Small intestine (tissue), 16 donors: ENCODE measurements at places on chromosomes 11 and 22. TPM values are rescaled to one million over a fixed set of nuclear protein-coding genes. Genes with fewer than 3 reads are reported as not detected.

The BAIAP2L2 gene
- polyA plus RNA-seq: 484 TPM

The VPS51 gene
- polyA plus RNA-seq: 159 TPM

The KCNJ5 gene
- 0.54 TPM for polyA plus RNA-seq

GRCh38 chr11:94727819-94728218, 40.3 kb upstream of the AMOTL1 start:
- H3K4me1 ChIP-seq: no peaks in the 10 kb centered on the region
- H3K27ac ChIP-seq: no peak overlapping the region
- no peaks in the 10 kb centered on the region for H3K36me3 ChIP-seq
- no peak overlapping the region for H3K4me3 ChIP-seq
- H3K27me3 ChIP-seq: no peaks in the 10 kb centered on the region

DNA sequence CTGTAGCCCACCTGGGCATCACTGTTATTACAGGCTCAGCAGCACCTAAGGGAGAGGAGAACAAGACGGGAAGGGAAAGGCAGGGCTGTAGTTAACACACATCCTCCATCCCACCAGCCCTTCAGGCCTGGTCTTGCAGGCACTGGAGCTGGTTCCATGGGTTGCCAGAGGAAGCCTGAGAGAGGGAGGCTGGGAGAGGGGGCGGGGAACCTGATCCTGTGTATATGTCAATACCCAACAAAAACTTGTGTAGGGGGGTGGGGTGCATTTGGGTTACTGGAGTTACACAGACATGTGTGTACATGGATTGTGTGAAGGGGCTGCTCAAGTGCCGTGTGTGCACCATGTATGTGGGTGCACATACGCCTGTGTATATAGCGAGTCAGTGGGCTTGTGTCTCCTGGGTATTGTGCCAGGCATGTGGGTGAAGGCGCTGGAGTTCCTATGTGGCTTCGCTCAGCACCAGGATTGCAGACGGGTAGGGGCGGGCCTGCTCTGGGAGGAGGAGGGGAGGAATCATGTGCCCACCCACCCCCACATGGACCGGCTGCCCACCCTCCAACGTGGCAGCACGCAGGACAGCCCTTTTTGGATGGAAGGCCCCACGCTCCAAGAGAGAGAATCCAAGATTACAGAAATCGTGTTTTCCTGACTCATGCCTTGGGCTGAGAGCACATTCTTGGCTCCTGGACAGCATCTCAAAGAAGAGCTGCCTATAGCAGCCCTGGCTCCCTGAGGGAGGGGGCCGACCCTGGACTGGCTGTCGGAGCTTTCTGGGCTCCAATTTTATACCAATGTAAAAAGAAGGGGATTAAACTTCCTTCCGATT, 4.2 kb upstream of the SERPINH1 start:
- no peaks in the 10 kb centered on the region for H3K4me1 ChIP-seq
- H3K27ac ChIP-seq: peak overlapping the region; percentile 68
- H3K36me3 ChIP-seq: no peaks in the 10 kb centered on the region
- DNase-seq: no peak
- no peaks in the 10 kb centered on the region for H3K27me3 ChIP-seq
- H3K4me3 ChIP-seq: no peak overlapping the region

DNA sequence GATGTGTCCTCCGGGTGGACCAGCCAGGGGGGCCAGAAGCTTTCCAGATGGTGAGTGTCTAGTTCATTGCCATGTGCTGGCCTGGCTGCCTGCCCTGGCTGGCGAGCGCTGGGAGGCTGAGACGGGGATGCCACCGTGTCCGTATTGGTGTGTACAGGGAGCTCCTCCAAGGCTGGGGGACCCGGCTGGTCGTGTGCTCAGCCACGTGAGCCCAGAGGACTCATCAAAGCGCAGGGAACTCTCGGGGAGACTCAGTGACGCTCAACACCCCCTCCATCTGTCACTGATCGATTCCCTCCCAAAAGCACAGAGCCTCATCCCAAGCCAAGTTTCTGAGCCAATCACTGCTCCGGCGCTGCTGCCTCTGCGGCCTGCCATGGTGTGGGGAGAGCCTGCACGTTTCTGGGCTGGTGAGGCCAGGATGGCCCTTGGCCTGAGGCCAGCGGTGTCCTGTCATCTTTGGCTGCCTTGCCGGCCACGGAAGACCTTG, 423.7 kb downstream of the SHANK2 start:
- H3K27me3 ChIP-seq: no peaks in the 10 kb centered on the region
- no peak overlapping the region for H3K4me3 ChIP-seq
- no peaks in the 10 kb centered on the region for H3K36me3 ChIP-seq
- no peaks in the 10 kb centered on the region for H3K4me1 ChIP-seq

The IL17REL gene
- polyA plus RNA-seq: 0.65 TPM

The MS4A15 gene
- 7.6 TPM for polyA plus RNA-seq

GRCh38 chr11:88632163-88632562, 294.6 kb upstream of the CTSC start:
- H3K4me1 ChIP-seq: no peaks in the 10 kb centered on the region
- H3K36me3 ChIP-seq: no peaks in the 10 kb centered on the region
- no peaks in the 10 kb centered on the region for H3K27me3 ChIP-seq
- H3K4me3 ChIP-seq: no peak overlapping the region
- DNase-seq: no peak

- H3K36me3 ChIP-seq: no peaks in the 10 kb centered on the region
- DNase-seq: no peak
- H3K27me3 ChIP-seq: no peaks in the 10 kb centered on the region
- no peaks in the 10 kb centered on the region for H3K4me1 ChIP-seq
- peak overlapping the region; percentile 34 for H3K27ac ChIP-seq
These were observed 31.9 kb downstream of the FLI1 start for GRCh38 chr11:128725630-128726319.

DNA sequence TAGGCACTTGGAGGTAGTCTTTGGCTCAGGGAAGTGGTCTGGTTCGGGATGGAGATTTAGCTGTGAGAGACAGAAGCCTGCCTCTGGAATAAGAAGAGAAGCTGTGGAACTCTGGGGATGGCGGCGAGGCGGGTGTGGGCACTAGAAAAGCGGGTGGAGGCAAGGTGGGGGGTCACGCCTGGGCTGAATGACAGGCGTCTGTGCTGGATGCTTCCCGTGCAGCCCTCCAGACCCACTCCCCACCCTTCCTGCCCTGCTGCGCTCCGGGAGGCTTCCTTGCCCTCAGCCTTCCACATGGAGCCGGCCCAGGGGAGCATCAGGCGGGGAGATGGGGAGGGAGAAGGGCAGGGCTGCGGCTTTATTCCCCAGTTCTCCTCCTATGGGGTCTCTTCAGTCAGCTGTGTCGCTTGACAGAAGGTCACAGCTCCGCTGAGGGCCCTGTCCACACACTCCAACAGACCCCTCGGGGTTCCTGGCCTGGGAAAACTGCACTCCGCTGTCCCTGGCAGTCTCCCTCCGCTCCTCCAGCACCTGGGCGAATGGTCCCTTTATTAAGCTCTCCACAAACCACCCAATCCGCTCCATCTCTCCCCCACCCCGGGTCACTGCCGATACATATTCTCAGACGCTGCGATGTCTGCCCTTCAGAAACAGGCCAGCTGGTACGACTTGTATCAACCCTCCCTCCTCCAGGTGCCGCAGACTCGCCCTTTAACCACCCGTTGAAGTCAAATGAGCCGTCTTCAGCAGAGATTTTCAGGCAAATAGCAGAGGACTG, 6.2 kb downstream of the DNAJB13 start:
- DNase-seq: no peak
- no peaks in the 10 kb centered on the region for H3K4me1 ChIP-seq
- H3K27ac ChIP-seq: no peak overlapping the region
- no peaks in the 10 kb centered on the region for H3K27me3 ChIP-seq

GRCh38 chr11:27055065-27055682, 14.6 kb downstream of the BBOX1 start:
- no peak overlapping the region for H3K4me3 ChIP-seq
- H3K36me3 ChIP-seq: no peaks in the 10 kb centered on the region
- no peak overlapping the region for H3K27ac ChIP-seq

The HTR3B gene
- polyA plus RNA-seq: not detected

The CASTOR1 gene
- polyA plus RNA-seq: 2.0 TPM

DNA sequence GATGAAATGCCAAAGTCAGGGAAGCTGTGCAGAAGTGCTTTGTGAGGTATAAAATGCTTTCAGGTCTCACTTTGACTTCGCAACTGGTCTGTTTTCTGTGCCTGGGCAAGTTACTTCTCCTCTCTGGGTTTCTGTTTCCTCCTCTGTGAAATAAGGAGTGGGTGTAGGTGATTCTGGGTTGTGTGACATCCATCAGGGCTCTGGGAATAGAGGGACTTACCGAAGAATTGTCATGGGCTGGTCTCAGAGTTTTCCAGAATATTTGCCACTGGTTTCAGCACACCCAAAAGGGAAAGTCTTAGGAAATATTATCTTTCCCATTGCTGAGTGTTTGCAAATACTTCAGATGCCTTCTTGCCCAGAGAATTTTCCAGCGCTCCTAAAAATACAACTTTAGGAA, 118.4 kb downstream of the KIAA1671 start:
- H3K4me3 ChIP-seq: peak overlapping the region; percentile 21
- H3K27me3 ChIP-seq: no peaks in the 10 kb centered on the region
- no peak for DNase-seq
- no peak overlapping the region for H3K27ac ChIP-seq
- H3K36me3 ChIP-seq: peaks cover 3% of the 10 kb centered on the region

GRCh38 chr11:35147235-35147634, 8.3 kb downstream of the CD44 start:
- no peaks in the 10 kb centered on the region for H3K36me3 ChIP-seq
- no peak overlapping the region for H3K27ac ChIP-seq
- no peak overlapping the region for H3K4me3 ChIP-seq

- H3K27ac ChIP-seq: no peak overlapping the region
- no peak for DNase-seq
- no peak overlapping the region for H3K4me3 ChIP-seq
- H3K36me3 ChIP-seq: no peaks in the 10 kb centered on the region
- H3K27me3 ChIP-seq: no peaks in the 10 kb centered on the region
These were observed 27.2 kb downstream of the SYTL2 start for GRCh38 chr11:85783758-85784157.

DNA sequence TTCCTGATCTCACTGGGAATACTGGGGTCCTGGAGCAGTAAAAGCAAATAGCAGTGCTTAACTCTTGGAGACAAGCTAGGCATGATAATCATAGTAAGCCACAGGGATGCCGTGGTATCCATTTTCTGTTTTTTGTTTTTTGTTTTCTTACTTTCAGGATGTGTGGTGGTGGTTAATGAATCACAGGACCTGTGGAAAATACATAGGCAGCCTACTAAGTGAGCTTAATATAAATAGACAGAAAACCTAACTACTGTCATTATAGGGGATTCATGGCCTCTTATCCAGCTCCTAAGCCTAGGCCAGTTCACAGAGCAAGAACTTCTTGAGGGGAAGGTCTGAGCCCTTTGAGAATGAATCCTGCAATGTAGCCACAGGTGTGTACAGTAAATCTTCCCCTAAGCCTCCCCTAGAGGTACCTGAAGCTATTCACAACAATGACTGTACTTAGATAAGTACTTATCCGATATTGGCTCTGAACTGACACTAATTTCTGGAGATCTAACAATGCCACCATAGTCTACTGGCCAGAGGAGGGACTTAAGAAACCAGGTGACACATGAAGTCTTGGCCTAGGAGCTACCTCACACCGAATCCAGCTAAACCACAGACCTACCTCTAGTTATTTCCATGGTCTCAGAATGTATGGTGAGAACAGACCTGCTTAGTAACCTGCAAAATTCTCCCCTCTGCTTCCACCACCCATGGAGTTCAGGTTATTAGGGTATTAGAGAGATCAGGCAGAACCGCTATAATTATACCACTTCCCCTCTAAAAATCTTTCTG, 83.6 kb downstream of the ENTHD1 start:
- peaks cover 12% of the 10 kb centered on the region for H3K27me3 ChIP-seq
- H3K4me3 ChIP-seq: no peak overlapping the region
- DNase-seq: no peak
- H3K4me1 ChIP-seq: no peaks in the 10 kb centered on the region
- no peaks in the 10 kb centered on the region for H3K36me3 ChIP-seq

DNA sequence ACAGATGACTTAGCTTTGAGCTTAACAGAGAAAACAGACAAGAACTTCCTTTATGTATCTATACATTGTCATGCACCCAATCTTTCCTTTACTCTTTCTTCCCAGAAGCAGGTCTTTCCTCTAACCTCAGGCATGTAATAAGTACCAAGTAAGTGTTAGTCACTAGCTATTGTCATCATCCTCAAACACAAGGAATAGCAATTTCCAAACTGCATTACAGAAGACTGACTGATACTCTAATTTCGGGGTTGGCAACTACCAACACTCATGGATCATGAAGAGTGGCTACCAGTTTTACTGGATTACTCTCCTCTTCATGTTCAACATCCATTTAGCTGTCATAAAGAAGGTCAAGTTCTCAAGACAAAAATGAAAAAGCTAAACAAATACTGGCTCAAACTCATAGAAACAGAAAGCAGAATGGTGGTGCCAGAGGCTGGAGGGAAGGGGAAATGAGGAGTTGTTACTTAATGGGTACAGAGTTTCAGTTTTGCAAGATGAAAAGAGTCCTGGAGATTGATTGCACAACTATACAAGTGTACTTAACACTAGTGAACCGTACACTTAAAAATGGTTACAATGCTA, 111.6 kb downstream of the SIK3 start:
- no peaks in the 10 kb centered on the region for H3K36me3 ChIP-seq
- peaks cover 8% of the 10 kb centered on the region for H3K4me1 ChIP-seq
- H3K27ac ChIP-seq: no peak overlapping the region

DNA sequence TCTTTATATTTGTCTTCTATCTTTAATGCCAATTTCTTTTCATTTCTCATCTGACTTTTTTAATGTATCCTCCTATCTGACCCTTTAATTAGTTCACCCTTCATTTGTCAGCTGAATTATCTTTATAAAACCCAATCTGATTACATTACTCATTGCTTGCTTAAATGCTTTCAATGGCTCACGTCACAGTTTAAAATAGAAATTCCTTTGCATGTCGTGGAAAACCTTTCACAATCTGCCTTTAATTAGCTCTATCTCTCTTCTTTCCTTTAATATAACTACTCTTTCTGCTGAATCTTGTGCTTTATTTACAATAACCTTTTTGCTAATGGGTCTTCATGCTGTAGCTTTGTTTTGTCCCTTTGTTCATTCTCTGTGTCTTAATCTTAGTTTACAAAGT, 125.7 kb downstream of the DYNC2H1 start:
- no peaks in the 10 kb centered on the region for H3K4me1 ChIP-seq
- no peak overlapping the region for H3K27ac ChIP-seq
- DNase-seq: no peak
- H3K4me3 ChIP-seq: no peak overlapping the region

The MS4A3 gene
- not detected for polyA plus RNA-seq

DNA sequence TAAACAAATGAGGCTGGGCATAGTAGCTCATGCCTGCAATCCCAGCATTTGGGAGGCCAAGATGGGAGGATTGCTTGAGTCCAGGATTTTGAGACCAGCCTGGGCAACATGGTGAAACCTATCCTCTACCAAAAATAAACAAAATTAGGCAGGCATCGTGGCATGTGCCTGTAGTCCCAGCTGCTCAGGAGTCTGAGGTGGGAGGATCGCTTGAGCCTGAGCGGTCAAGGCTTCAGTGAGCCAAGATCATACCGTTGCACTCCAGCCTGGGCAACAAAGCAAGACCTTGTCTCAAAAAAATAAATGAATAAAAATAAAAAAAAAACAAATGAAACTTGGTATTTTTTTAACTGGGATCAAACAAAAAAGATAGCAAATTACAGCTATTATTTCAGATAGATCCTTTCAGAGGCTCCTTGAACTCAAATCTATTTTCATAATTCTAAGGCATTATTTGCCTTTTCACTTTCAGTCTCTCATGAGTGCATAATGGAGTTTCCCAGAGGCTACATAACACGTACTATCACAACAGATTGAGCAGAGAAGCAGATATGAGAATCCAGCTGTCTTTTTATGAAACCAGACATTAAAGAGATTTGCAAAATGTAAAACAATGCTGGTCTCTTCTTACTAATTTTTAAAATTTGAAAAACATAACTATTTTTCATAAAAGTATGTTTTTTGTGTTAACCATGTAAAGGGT, 23.1 kb downstream of the DDIAS start:
- no peak overlapping the region for H3K27ac ChIP-seq
- DNase-seq: no peak
- H3K36me3 ChIP-seq: no peaks in the 10 kb centered on the region
- H3K4me3 ChIP-seq: no peak overlapping the region
- H3K27me3 ChIP-seq: no peaks in the 10 kb centered on the region
